ENCODE measurements at places on chromosomes 3 and 15.

- no peak for DNase-seq
Measured at GRCh38 chr3:80733522-80734176, 965.9 kb upstream of the ROBO1 start.

DNA sequence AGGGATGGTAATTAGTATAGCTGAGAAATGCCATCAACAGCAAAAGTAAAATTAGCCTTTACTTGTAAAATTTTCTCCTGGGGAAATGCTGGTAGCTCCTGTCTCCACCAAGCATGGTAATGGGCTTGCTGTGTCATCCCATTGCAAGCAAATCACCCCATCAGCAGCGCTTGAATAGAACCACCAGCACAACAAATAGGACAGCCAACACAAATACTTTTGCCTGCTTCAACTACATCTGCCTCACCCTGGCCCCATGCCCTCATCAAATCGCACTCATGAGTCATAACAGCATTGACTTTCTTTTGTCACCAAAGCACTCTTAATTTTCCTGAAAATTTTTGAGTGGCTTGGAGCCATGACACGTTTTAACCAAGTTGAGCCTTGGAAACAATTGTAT lies 52.6 kb downstream of the ERC2 start:
- no peak for DNase-seq

DNA sequence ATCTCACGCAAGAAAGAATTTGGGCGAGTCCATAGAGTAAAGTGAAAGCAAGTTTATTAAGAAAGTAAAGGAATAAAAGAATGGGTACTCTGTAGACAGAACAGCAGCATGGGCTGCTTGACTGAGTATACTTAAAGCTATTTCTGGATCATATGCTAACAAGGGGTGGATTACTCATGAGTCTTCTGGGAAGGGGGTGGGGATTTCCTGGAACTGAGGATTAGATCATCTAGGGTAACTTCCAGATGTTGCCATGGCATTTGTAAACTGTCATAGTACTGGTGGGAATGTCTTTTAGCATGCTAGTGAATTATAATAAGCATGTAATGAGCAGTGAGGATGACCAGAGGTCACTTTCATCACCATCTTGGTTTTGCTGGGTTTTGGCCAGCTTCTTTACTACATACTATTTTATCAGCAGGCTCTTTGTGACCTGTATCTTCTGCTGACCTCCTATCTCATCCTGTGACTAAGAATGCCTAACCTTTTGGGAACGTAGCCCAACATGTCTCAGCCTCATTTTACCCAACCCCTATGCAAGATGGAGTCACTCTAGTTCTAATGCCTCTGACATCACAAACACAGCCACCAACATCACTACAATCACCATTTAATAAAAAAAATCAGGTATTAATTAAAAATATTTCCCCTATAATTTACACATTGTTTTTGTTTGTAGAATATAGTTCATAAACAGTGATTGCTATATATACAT lies 890.7 kb upstream of the EPHA6 start:
- peak; percentile 46 for DNase-seq

DNA sequence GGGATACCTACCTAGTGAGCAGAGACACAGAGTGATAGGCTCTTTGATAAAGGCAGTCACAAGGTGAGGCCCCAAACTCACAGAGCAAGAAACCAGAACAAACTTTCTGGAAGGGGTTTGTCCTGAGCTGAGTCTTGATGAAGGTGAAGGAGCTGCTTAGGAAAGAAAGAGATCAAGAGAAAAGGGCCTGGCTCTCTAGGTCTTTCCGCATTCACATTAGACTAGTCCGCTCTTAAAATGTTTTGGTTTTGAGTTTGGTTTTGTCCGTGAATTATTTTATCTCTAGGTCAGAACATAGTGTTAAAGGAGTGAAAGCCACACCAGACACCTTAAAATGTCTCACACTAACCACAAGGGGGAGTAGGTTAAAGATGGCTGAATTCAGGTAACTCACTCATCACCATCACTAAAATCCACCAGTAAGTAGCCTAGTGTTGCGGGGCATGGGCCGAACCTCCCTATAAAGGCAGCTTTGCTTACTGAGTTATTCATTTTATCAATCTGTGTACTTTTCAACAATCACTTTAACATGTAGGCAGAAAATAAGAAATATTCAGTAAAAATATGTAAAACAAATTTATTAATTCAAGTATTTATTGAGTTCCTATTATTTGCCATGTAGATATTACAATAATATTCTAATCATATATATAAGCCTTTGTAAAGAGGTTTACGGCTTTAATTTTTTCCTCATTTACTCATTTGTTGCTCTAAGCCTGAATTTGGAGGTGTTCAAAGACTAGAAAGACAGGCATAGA lies 121.5 kb upstream of the TSC22D2 start:
- no peak for DNase-seq

- DNase-seq: no peak
Measured at GRCh38 chr3:8303466-8303865, 198.2 kb upstream of the LMCD1 start.

DNA sequence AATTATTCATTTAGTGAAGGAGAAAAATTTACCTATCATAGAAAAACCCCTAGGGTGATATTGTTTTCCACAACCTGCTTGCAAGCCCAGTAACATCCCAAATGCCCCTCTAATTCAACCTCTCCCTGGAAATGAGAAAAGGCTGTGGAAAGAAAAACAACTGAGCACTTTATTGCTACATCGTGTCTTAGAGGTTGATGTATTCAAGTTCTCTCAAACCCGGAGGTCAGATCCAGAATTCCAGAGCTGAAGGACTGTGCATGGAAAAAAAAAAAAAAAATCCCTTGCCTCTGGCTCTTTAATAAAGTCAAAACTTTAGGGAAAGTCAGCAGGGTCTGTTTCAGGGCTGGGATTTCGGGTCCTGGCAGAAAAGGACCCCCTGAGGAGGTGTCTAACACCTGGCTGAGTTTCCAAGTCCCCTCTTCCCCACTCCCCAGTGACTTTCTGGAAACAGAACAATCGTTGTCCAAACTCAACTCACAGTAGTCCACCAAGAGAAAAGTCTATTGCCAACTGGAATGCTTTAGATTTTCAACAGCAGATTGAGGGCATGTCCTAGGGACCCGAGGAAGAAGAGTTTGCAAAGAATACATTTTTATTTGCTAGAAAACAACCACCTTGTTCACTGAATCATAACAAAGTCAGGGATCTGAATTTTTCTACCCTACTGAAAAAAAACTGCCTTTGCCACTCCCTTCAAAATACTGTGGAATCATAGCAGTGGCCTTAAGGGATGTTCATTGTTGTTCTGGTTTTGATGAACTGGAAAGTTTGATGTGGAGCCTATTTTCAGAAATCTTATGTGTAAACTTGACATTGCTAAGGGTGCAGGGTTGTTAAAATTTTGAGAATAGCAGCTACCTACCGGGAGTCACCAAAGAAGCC lies 207.5 kb upstream of the ADAMTS9 start:
- DNase-seq: no peak

GRCh38 chr3:53718462-53718861 lies 127.8 kb downstream of the CHDH start:
- no peak for DNase-seq

DNA sequence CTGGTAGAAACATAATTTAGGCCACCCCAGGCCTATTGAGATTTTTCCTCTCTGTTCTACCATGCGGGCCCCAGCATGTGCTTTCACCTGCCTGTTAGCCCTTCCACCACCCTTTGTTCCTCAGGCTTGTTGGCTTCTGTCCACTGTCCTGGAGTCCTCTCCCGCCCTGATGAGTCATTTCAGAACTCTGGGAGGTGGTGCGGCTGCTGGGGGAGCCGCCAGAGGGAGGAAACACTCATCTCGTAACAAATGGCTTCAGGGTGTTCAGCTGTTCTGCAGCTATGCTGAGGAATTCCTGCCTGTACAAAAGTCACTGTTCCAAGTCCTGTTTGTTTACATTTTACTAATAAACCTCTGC lies 36.3 kb downstream of the LRTM1 start:
- DNase-seq: peak; percentile 96

GRCh38 chr3:158819282-158819681 lies 17.4 kb downstream of the MFSD1 start:
- DNase-seq: no peak

GRCh38 chr15:77839456-77839855 lies 206.7 kb upstream of the LINGO1 start:
- DNase-seq: no peak

- no peak for DNase-seq
Measured at GRCh38 chr3:28042707-28043106, 198.7 kb upstream of the CMC1 start.

GRCh38 chr3:190847436-190847835 lies 15.1 kb downstream of the GMNC start:
- no peak for DNase-seq

- DNase-seq: no peak
Measured at GRCh38 chr15:87871258-87871681, 385.3 kb downstream of the NTRK3 start.

DNA sequence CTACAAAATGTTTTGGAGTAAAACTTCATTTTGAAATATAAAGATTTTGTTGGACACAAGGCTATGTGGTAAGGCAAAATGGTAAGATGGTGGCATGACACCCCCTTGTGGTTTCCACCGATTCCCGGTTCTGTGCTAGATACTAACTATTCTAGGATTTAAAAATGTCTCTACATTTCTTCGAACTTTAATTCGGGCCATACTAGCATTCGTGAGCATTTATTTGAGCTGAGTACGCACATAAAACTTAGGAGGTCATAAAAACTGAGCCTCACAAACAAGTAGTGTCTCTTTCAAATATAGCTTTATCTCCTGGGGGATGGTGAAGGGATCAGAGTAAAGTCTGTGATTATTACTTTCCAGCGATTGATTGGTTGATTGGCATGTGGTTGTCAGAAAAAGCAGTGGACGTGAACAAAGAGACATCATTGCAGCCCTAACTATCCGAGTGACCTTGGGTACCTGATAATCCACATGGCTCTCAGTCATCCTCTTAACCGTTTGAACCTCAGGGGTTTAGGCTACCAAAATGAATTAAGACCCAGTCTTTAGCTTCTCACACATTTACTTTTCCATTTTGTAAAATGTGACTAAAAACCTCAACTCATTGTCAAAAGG lies 1.1 kb upstream of the ZNF639 start:
- DNase-seq: no peak

- DNase-seq: no peak
Measured at GRCh38 chr15:80876348-80876674, 97.1 kb downstream of the CEMIP start.

- no peak for DNase-seq
Measured at GRCh38 chr3:165254812-165255211, 58.6 kb upstream of the SLITRK3 start.

DNA sequence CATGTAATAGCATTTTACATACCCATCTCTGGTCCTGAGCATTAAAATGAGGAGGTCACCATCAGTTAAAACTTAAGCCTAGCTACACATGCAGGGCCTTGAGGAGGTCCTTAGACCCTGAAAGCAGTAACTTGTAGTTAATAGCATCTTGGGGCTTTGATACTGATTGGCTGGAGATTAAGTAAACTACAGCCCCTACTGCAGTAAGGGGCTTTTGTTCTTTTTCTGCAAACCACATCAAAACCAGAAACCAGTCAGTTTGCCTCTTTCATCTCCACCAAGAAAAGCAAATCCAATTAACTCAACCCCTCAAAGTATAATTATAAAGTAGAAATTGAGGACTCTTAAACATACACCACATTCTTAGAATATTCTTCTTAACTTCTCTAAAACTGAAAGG lies 622.7 kb downstream of the ZPLD1 start:
- no peak for DNase-seq

DNA sequence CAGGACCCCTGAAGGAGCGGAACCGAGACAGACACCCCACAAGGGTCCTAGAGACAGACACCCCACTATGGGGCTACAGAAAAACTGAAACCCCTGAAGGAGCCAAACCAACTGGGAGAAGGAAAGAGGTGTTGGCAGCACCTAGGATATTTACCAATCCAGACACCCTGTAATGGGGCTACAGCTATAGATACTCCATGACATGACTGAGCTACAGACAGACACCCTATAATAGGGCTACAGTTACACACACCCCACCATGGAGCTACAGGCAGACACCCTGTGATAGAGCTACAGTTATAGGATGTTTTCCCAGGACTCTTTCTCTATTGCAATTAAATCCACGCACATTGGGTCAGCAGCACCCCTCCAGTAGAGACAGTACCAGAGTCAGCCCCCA lies 22.6 kb upstream of the ADGRG7 start:
- no peak for DNase-seq

- DNase-seq: no peak
Measured at GRCh38 chr3:188889054-188889491, 282.7 kb upstream of the TPRG1 start.

DNA sequence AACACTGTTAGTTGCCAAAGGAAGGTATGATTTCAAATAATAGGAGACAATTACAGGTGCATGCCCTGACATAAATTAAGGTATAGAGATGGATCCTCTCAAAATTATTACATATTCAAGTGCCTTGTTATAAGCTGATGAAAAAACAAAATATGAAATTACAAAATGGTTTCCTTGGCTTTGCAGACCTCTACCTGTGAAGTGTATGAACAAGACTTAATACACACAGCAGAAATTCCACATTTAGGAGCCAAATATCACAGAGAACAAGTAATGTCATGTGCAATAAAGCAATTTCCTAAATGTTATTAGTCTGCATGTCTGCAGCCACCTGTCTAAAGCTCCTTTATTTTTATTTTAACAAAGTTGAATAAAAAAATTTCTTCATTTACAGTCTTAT lies 151.5 kb downstream of the ALCAM start:
- no peak for DNase-seq

DNA sequence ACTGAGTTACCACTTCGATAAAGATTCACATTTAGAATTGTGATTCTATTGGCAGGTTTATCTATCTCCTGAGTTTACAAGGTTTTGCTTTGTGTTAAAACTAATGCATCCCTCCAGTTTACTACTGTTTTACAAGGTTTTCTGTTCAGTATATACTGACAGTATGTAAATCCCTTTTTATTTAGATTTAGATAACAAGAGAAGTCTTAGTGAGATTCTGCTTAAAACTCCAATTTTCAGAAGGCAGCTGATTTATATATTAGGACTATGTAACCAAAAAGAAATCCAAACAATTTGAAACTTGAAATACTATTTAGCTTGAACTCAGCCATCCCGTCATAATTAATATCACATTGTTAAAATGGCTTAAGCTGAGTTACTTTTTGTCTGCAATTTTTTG lies 619.2 kb downstream of the NAALADL2 start:
- DNase-seq: no peak

DNA sequence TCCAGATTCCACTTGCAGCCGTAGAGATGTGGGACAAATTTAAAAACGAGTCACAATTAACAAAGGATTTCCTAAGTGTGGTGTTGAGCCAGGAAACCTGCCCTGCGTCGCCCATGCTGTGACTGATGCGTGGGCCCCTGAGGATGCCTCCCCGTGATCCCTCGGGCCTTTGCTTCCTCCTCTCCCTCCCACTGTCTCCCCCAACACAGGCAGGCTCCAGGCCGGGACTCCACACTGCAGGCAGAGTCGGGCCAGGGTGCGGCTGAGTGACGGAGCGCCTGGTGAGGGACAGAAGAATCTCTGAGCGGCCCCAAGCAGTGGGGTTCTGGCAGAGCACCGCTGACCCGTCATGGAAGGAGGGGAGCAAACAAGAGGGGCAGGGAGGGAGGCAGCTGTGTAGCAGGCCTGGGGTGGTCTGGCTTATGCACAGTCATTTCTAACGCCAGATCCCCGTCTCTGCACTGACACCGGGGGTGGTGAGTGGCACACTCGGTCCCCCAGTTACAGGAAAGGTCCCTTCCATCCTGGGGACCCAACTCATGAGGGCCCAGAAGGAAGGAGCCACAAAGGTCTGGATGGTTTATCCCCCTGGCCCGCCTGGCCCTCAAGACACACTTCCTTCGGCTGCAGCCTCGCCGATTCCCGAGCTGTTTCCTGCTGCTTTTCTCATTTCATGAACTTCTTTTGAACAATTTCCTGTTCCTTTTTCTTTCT lies 91.0 kb downstream of the XXYLT1 start:
- no peak for DNase-seq

Data from amniotic stem cell (primary cell).